ENCODE measurements at places on chromosomes 2 and 18.

- H3K27me3 ChIP-seq, result peaks cover 6% of the 10 kb centered on the region
- H3K27ac ChIP-seq, result no peak overlapping the region
- H3K36me3 ChIP-seq, result no peaks in the 10 kb centered on the region
These were observed 2.9 kb upstream of the MEIS1 start for GRCh38 chr2:66431846-66432587.

- DNase-seq, result no peak
- H3K27ac ChIP-seq, result no peak overlapping the region
- H3K36me3 ChIP-seq, result no peaks in the 10 kb centered on the region
- no peaks in the 10 kb centered on the region for H3K27me3 ChIP-seq
- no peaks in the 10 kb centered on the region for H3K4me1 ChIP-seq
- H3K4me3 ChIP-seq, result no peak overlapping the region
These were observed 55.4 kb upstream of the SMAD2 start for GRCh38 chr18:47985866-47986265.

DNA sequence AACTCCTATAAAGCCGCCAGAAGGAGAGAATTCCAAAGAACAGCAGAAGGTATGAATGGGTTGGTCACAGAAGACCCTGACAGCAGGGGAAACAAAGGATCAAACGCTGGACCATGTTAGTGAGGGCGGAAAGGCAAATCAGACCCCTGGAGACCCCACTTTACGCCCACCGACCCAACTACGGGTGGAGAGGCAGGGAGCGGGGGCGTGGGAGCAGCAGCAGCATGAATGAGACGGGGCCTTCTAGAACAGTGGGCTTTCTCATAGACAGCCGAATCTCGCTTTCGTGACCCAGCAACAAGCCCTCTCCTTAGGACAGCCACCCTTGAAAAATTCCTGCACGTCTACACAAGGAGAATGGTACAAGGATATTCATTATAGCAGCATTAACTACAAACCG lies 191.0 kb downstream of the HDAC4 start:
- no peak overlapping the region for H3K4me3 ChIP-seq
- H3K36me3 ChIP-seq, result peaks cover under 1% of the 10 kb centered on the region
- no peaks in the 10 kb centered on the region for H3K27me3 ChIP-seq
- H3K27ac ChIP-seq, result no peak overlapping the region

- no peaks in the 10 kb centered on the region for H3K36me3 ChIP-seq
- no peak overlapping the region for H3K27ac ChIP-seq
- H3K4me1 ChIP-seq, result no peaks in the 10 kb centered on the region
- H3K4me3 ChIP-seq, result no peak overlapping the region
- no peak for DNase-seq
These were observed 25.9 kb downstream of the MBD5 start for GRCh38 chr2:148046802-148047201.

DNA sequence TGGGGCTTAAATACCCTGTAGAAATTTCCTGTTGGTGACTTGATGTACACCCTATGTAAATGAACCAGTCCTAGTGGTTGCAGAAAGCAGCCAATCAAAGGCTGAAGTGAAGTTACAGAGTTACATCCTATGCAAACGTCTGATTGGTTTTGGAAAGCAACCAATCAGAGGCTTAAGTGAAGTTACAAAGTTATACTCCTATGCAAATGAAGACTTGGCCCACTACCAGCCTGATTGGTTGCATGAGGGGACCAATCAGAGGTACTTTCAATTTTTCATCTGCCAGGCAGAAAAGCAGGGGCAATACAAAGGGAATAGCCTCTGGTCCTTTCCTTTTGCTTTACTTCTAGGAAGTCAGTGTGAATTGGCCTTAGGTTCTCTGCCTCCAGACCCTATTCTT lies 13.6 kb upstream of the ZNF397 start:
- H3K4me1 ChIP-seq, result no peaks in the 10 kb centered on the region
- peak; percentile 6 for DNase-seq
- H3K4me3 ChIP-seq, result no peak overlapping the region
- no peaks in the 10 kb centered on the region for H3K36me3 ChIP-seq
- H3K27me3 ChIP-seq, result no peaks in the 10 kb centered on the region
- no peak overlapping the region for H3K27ac ChIP-seq

DNA sequence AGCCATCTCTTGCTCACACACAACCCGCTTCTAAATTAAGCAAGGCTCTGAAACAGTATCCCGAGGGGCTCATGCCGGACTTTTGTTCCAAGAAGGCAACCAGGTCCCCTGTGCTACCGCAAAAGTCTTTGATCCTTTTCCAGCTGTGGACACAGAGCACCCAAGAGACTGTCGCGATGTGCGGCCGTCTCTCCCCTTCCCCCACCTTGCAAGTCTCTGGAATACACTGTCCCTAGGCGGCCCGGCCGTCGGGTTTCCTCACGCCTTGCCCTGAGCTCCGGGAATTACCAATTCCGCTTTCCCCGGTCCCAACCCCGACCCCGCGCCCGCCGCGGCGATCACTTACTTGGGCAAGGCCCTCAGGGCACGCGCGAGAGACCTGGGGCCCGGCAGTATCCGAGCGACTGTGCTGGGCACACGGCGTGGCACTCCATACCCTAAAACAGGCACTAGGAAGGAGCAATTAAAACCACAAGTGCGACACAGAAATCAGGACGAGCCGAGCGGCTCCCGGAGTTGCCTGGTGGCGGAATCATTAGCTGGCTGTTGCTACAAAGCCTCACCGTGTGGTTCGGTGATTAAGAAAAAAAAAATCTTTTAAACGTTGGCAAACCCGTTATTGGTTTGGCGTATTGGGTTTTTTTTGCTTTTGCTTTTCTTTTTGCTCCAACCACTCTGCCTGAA lies 2.2 kb upstream of the DLX1 start:
- H3K4me3 ChIP-seq, result no peak overlapping the region
- DNase-seq, result no peak
- H3K4me1 ChIP-seq, result peaks cover 66% of the 10 kb centered on the region
- H3K27ac ChIP-seq, result no peak overlapping the region
- no peaks in the 10 kb centered on the region for H3K36me3 ChIP-seq
- peaks cover 98% of the 10 kb centered on the region for H3K27me3 ChIP-seq

- no peaks in the 10 kb centered on the region for H3K36me3 ChIP-seq
- H3K4me3 ChIP-seq, result no peak overlapping the region
- H3K4me1 ChIP-seq, result peaks cover 3% of the 10 kb centered on the region
- DNase-seq, result no peak
- H3K27ac ChIP-seq, result no peak overlapping the region
These were observed 318.1 kb downstream of the NBAS start for GRCh38 chr2:15242936-15243461.

GRCh38 chr18:10965119-10965518 lies 184.2 kb downstream of the PIEZO2 start:
- no peak overlapping the region for H3K27ac ChIP-seq
- H3K36me3 ChIP-seq, result no peaks in the 10 kb centered on the region
- no peak for DNase-seq
- H3K27me3 ChIP-seq, result no peaks in the 10 kb centered on the region
- no peak overlapping the region for H3K4me3 ChIP-seq

GRCh38 chr2:130338793-130339345 lies 3.8 kb upstream of the IMP4 start:
- H3K36me3 ChIP-seq, result peaks cover 20% of the 10 kb centered on the region
- H3K27me3 ChIP-seq, result no peaks in the 10 kb centered on the region
- peaks cover 14% of the 10 kb centered on the region for H3K4me1 ChIP-seq

DNA sequence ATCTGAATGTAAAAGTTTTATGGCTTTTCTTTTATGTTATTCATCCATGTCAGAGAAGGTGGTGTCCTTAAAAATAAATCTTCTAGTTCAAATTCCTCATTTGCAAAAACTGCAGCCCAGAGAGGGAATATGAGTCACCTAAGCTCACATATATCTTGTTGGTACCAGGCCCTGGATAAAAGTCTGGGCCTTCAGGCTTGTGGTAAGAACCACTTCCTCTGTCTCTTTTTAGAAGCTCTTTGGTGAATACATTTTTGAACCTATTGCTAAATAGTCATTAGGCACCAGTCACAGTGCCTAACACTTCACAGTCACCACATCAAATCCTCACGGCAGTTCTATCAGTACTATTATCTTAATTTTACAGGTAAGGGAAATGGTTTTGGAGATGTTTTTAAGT lies 199.2 kb downstream of the KCNS3 start:
- no peak overlapping the region for H3K27ac ChIP-seq
- H3K36me3 ChIP-seq, result no peaks in the 10 kb centered on the region
- H3K4me1 ChIP-seq, result no peaks in the 10 kb centered on the region
- DNase-seq, result no peak
- H3K27me3 ChIP-seq, result no peaks in the 10 kb centered on the region
- H3K4me3 ChIP-seq, result no peak overlapping the region

DNA sequence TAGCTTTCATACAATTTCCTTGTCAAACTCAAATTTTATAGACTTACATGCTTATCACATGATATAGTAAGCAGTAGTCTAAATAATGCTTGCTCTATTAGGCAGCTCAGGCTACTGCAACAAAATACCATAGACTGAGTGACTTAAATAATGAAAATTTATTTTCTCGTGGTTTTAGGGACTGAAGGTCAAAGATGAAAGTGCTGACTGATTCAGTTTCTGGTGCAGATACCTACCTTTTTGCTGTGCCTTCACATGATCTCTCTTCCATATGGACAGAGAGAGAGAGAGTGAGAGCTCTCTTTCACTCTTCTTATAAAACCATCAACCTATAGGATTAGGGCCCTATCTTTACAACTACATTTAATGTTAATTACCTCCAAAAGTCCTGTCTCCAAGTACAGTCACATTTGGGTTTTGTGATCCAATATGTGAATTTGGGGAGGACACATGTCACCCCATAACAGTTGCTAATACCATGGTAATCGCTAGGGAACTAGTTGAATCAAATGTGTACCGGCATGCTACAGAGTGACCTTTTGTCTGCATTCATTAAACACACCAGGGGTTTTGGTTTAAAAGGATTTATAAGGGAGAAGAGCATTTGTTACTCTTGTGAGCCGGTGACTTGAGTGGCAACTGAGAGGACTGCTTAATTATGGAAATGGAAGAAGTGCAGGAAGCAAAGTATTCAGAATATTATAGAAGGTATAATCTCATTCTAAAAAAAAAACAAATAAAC lies 723.4 kb upstream of the LRRTM4 start:
- H3K36me3 ChIP-seq, result no peaks in the 10 kb centered on the region
- no peak overlapping the region for H3K27ac ChIP-seq
- H3K4me1 ChIP-seq, result no peaks in the 10 kb centered on the region
- DNase-seq, result no peak
- no peak overlapping the region for H3K4me3 ChIP-seq

Data from natural killer cell (primary cell).